ENCODE measurements at places on chromosomes 11 and 22.

DNA sequence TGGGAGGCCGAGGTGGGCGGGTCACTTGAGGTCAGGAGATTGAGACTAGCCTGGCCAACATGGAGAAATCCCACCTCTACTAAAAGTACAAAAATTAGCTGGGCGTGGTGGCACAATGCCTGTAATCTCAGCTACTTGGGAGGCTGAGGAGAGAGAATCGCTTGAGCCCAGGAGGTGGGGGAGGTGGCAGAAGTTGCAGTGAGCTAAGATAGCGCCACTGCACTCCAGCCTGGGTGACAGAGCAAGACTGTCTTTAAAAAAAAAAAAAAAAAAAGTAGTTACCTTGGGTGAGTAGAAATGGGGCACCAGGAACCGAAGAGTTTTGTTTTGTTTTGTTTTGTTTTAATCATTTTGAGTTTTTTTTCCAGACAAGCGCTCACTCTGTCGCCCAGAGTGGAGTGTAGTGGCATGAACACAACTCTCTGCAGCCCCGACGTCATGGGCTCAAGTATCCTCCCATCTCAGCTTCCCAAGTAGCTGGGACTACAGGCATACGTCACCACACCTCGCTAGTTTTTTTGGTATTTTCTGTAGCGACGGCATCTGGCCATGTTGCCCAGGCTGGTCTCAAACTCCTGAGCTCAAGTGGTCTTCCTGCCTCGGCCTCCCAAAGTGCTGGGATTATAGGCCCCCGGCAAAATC, 15.8 kb downstream of the THAP12 start:
- DNase-seq = no peak

DNA sequence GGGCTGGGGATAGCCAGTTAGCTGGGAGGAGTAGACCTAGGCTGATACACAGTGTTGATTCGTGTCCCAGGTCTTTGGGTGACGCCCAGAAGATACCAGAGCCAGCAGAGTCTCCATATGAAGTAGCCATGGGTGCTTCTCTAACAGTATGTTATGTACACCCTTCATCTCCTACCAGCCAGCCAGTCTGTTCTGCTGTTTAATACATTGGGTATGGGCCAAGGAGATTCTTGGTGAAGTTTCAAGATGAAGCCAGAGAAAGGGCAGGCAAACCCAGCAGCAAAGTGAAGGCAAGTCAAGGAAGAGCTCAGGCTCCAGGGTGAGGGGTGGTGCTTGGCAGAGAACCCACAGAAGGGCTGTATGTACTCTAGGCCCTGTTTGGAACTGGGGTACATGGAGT, 56.4 kb downstream of the PPFIBP2 start:
- no peak for DNase-seq

GRCh38 chr22:25869771-25870170, 127.8 kb downstream of the MYO18B start:
- no peak for DNase-seq

- no peak for DNase-seq
Measured at GRCh38 chr11:118200497-118200896, 24.1 kb upstream of the SCN2B start.

DNA sequence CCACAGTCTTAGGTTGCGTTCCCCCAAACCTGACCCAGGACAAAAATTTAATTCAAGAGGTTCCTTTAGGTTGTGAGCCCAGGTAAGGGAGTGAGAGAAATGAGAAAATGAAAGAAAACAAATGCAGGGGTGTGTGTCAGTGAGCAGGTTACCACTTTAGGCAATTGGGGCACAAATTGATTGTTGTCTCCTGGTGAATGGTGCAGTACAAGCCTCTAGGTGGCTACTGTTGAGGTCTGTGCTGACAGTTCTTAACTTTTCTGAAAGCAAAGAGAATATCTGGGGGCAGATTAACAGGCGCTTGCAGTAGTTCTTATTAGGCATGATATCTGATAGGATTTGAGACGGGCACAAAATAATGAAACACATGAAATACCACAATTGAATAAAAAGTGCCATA, 894.6 kb downstream of the FAM181B start:
- DNase-seq = no peak

DNA sequence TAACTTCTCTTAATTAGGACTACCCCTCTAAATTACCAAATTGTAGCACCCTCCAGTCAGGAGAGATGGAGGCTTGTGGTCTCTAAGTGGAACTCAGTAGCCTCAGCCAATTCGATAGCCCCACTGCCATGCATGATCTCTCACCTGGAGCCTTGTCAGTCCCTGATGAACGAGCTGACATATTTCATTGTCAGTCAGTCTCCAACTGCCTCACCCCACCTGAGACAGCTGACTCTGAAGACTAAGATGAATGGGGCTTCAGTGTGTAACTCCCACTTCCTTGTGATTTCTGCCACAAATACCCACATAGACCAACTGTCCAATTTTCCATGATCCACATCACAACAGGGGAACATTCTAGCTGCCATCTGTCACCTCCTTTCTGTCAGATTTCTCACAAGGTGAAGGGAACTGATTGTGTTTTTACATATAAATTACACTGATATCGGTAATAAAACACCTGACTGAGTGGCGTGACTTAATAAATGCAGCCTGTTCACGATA, 206.5 kb downstream of the FAM181B start:
- no peak for DNase-seq

GRCh38 chr22:42217019-42217751, 53.3 kb downstream of the TCF20 start:
- DNase-seq = no peak
